A549 treated with DMSO at 1 μM for 4 hours (cell line): ENCODE measurements at places on chromosomes 2 and 18. TPM values are rescaled to one million over a fixed set of nuclear protein-coding genes. Genes with fewer than 3 reads are reported as not detected.

Gene OR6B2
- total RNA-seq: not detected in 5 replicates

Gene ATP5F1A
- total RNA-seq: 308 to 328 TPM (median 314 TPM) in 5 replicates

Gene G6PC2
- total RNA-seq: not detected in 5 replicates

Gene UGT1A4
- total RNA-seq: 0.07 TPM in 1 of 5 replicates, not detected in the others

Gene FAM228A
- total RNA-seq: not detected in 5 replicates

Gene ITGB6
- total RNA-seq: 0.56 to 1.8 TPM (median 1.0 TPM) in 5 replicates

Gene MC4R
- 0.08 TPM in 1 of 5 replicates, not detected in the others for total RNA-seq

Gene BCL2L11
- total RNA-seq: 10.0 to 12.5 TPM (median 10.4 TPM) in 5 replicates

Gene KLHL14
- not detected in 5 replicates for total RNA-seq

Gene NRP2
- total RNA-seq: 106 to 191 TPM (median 159 TPM) in 5 replicates

Gene IL18R1
- total RNA-seq: 0.47 to 1.4 TPM (median 0.95 TPM) in 5 replicates
